ENCODE measurements at places on chromosomes 1 and 21. TPM values are rescaled to one million over a fixed set of nuclear protein-coding genes. Genes with fewer than 3 reads are reported as not detected.
A peak's percentile ranks its signal among the peaks of the same experiment; 100 is the strongest.

Gene SPRR2E
- not detected for total RNA-seq

Gene S100A1
- total RNA-seq, result not detected

Gene CORT
- not detected for total RNA-seq

GRCh38 chr1:15106608-15107007 is 46.9 kb upstream of the TMEM51 start:
- DNase-seq, result no peak
- H3K36me3 ChIP-seq, result no peaks in the 10 kb centered on the region
- H3K4me3 ChIP-seq, result no peak overlapping the region
- no peaks in the 10 kb centered on the region for H3K27me3 ChIP-seq
- no peak overlapping the region for H3K27ac ChIP-seq

DNA sequence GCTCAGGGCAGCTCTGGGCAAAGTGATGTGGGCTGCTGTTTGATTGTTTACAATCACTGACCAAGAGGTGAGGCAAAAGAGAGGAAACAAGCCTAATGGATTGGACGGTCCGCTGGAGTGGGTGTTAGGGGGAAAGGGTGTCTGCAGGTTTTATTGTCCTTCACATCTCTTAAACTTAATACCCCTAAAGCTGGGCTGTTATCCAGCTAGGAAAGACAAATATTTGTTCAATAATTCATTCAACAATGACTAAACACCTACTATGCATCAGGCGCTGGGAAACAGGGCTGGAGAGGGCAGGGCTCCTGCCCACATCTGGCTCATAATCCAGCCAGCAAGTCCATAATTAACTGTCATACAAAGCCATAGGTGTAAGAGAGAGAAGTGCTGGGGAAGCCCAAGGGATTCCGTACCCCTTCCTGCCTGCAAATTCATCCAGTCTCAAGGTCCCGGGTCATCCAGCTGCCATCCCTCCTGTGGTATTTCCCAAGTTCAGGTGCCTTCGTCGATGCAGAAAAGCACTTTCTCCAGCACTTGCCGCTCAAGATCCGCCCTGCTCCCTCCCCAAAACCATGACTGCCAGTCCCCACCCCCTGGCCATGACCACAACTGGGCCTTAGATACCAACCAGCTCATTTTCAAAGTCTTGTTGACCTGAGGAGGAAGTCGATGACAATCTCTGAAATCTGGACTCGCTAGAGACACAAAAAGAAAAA is 10.7 kb downstream of the TMEM63A start:
- H3K27ac ChIP-seq, result no peak overlapping the region
- H3K27me3 ChIP-seq, result no peaks in the 10 kb centered on the region
- no peak overlapping the region for H3K4me3 ChIP-seq
- no peaks in the 10 kb centered on the region for H3K4me1 ChIP-seq

DNA sequence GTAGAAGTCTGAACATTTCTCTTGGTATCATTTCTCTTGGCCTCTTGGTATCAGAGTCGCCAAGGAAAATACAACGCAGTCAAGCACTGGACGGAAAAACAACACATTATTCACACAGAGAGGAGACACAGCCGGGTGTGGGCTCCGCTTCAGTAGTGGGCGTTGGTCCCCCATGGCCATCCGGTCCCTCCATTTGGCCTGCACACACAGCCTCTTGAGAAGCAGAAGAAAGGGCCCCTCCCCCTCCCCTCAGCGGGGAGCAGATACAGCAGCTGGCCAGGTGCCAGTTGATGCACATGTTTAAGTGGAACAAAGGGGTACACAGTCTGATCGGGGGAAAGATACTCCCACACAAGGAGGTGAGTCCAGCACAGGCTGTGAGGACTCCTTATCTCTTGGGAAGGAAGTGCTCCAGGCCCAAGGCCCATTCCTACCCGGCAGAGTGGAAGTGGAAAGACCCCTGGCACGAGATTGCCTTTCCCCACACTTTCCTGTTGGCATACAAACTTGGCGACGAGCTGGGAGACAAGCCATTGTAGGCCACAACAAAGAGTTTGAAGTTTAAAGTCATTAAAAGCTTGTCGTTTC is 311.3 kb downstream of the FAM72C start:
- no peaks in the 10 kb centered on the region for H3K36me3 ChIP-seq
- no peak for DNase-seq
- H3K4me3 ChIP-seq, result no peak overlapping the region
- no peaks in the 10 kb centered on the region for H3K27me3 ChIP-seq

- H3K27ac ChIP-seq, result no peak overlapping the region
- no peak overlapping the region for H3K4me3 ChIP-seq
- no peaks in the 10 kb centered on the region for H3K27me3 ChIP-seq
- H3K36me3 ChIP-seq, result no peaks in the 10 kb centered on the region
Measured at GRCh38 chr1:1721201-1721600, 3.0 kb downstream of the CDK11A start.

DNA sequence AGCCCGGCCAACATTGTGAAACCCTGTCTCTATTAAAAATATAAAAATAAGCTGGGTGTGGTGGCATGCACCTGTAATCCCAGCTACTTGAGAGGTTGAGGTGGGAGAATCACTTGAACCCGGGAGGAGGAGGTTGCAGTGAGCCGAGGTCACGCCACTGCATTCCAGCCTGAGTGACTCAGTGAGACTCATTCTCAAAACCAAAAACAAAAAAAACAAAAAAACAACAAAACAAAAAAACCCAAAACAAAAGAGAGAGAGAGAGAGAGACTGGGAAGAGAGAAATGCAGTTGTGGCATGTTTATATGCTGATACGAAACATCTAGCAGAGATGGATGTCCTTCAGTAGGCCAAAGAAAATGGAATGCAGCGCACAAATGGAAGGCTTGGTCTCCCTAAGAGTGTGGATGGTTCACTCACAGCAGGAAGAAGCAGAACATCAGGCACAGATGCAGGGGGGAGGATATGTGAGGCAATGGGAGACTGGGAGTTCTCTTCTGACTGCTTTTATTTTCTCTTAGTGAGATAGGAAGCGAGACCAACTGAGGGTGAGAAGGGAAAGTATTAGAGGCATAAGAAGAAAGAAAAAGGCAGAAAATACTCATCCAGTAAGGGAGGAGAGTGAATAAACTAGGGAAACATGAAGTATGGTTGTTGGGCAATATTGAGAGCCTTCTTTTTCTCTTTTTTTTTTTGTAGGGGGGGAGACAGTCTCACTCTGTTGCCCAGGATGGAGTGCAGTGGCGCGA is 16.0 kb downstream of the THEM4 start:
- no peak overlapping the region for H3K4me3 ChIP-seq
- no peak overlapping the region for H3K27ac ChIP-seq
- H3K36me3 ChIP-seq, result peaks cover 21% of the 10 kb centered on the region
- H3K4me1 ChIP-seq, result no peaks in the 10 kb centered on the region

- no peak for DNase-seq
- H3K27ac ChIP-seq, result no peak overlapping the region
- H3K4me3 ChIP-seq, result no peak overlapping the region
- H3K4me1 ChIP-seq, result no peaks in the 10 kb centered on the region
Measured at GRCh38 chr1:208270651-208271141, 26.5 kb upstream of the PLXNA2 start.

DNA sequence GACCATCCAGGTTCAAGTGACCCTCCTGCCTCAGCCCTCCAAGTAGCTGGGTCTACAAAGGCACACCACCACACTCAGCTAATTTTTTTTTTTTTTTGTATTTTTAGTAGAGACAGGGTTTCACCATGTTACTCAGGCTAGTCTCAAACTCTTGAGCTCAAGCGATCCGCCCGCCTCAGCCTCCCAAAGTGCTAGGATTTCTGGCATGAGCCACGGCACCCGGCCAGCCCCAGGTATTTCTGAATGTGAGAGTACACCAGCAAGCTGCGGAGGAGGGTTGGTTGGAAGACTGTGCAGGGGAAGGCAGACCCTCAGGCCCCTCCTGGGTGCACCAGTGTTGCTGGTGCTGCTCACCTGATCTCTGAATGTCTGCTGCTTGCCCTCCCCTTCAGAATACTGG is 33.1 kb upstream of the SIM2 start:
- H3K27ac ChIP-seq, result no peak overlapping the region
- no peaks in the 10 kb centered on the region for H3K4me1 ChIP-seq
- no peaks in the 10 kb centered on the region for H3K36me3 ChIP-seq

- no peak for DNase-seq
- H3K4me3 ChIP-seq, result no peak overlapping the region
- no peaks in the 10 kb centered on the region for H3K4me1 ChIP-seq
- no peak overlapping the region for H3K27ac ChIP-seq
- no peaks in the 10 kb centered on the region for H3K36me3 ChIP-seq
Measured at GRCh38 chr1:3659093-3659492, 6.8 kb downstream of the TP73 start.

- no peaks in the 10 kb centered on the region for H3K36me3 ChIP-seq
- H3K4me1 ChIP-seq, result no peaks in the 10 kb centered on the region
- no peak overlapping the region for H3K27ac ChIP-seq
- no peak overlapping the region for H3K4me3 ChIP-seq
- no peaks in the 10 kb centered on the region for H3K27me3 ChIP-seq
Measured at GRCh38 chr1:78146205-78146771, 100.5 kb downstream of the GIPC2 start.

GRCh38 chr1:184577319-184577718 is 177.3 kb downstream of the EDEM3 start:
- H3K27me3 ChIP-seq, result no peaks in the 10 kb centered on the region
- H3K36me3 ChIP-seq, result no peaks in the 10 kb centered on the region

- H3K27me3 ChIP-seq, result no peaks in the 10 kb centered on the region
- H3K36me3 ChIP-seq, result no peaks in the 10 kb centered on the region
- H3K27ac ChIP-seq, result no peak overlapping the region
- DNase-seq, result no peak
Measured at GRCh38 chr1:181936269-181936668, 125.2 kb downstream of the ZNF648 start.

DNA sequence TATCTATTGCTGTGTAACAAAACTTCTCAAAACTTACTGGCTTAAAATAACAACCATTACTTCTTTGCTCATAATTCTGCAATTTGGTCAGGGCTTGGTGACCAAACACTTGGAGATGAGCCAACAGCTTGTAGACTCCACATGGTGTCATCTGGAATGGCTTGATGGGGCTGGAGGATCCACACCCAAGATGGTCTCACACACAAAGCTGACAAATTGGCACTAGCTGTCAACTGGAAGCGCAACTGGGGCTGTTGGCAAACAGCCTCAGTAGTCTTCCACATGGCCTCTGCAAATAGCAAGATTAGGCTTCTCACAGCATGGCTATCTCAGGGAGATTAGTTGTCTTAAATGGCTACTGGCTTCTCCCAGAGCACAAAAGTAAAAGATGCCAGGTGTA is 27.1 kb upstream of the MTF2 start:
- no peaks in the 10 kb centered on the region for H3K27me3 ChIP-seq
- no peak overlapping the region for H3K4me3 ChIP-seq
- H3K36me3 ChIP-seq, result no peaks in the 10 kb centered on the region
- H3K27ac ChIP-seq, result no peak overlapping the region
- DNase-seq, result no peak

DNA sequence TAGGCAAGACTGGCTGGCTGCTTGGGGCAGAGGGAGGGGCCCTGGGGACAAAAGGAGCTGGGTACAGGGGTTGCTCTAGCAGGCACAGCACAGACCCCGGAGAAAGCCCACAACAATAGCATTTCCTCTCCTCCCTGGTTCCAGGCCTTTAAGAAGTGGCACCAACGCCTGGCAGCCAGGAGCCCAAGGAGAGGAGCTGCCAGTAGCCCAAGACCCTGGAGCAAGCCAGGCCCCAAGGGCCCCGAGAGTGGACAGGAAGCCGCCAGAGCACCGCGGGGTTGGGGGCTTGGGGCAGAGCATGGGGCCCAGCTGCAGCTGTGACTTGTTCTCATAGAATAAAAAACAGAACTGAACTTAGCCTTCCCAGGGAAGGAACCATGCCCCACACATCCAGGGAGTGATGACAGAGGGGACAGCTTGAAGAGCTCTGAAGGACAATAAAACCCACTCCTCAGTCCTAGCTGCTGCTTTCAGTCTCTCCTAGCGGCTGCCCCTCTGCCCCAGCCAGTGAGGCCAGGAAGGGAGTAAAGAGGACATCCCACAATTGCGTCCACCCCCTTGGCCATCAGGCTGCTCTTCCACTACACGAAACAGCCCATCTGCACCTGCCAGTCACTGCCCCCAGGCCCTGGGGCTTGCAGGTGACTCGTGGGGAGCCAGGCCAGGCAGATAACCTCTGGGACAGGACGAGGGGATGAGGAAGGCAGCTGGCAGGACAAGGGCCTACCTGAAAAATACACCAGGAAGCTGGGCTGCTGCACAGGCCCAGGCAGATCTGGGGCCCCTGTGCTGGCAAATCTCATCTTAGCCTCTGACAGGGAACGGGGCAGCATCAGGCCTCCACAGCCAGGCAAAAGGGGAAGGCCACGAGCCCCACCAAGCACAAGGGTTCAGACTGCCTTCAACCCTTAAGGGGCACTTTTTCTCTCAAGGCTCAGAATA is 16.4 kb downstream of the MTHFR start:
- H3K4me3 ChIP-seq, result no peak overlapping the region
- no peaks in the 10 kb centered on the region for H3K27me3 ChIP-seq
- peak overlapping the region; percentile 95 for H3K27ac ChIP-seq
- DNase-seq, result no peak
- peaks cover 47% of the 10 kb centered on the region for H3K4me1 ChIP-seq
- H3K36me3 ChIP-seq, result peaks cover 39% of the 10 kb centered on the region

DNA sequence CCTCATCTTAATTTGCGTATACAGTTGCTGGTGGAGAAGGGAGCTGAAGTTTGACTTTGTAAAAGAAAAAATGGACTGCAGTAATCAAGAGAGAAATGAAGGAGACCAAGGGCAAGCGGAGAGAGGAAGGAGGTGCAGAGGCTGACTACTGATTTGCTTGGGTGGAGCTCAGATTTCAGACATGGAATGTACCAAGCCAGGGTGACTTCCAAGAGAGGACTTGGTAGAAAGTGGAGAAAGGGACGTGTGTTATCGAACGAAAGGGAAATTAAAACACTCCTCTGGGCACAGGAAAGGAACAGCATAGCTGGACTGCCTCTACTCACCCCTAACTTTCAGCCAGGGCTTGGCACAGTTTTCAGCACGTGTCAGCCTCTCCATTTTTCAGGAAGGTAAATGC is 15.1 kb upstream of the HEATR1 start:
- no peak overlapping the region for H3K27ac ChIP-seq
- H3K4me1 ChIP-seq, result no peaks in the 10 kb centered on the region
- DNase-seq, result no peak
- H3K27me3 ChIP-seq, result peaks cover 4% of the 10 kb centered on the region
- no peak overlapping the region for H3K4me3 ChIP-seq

DNA sequence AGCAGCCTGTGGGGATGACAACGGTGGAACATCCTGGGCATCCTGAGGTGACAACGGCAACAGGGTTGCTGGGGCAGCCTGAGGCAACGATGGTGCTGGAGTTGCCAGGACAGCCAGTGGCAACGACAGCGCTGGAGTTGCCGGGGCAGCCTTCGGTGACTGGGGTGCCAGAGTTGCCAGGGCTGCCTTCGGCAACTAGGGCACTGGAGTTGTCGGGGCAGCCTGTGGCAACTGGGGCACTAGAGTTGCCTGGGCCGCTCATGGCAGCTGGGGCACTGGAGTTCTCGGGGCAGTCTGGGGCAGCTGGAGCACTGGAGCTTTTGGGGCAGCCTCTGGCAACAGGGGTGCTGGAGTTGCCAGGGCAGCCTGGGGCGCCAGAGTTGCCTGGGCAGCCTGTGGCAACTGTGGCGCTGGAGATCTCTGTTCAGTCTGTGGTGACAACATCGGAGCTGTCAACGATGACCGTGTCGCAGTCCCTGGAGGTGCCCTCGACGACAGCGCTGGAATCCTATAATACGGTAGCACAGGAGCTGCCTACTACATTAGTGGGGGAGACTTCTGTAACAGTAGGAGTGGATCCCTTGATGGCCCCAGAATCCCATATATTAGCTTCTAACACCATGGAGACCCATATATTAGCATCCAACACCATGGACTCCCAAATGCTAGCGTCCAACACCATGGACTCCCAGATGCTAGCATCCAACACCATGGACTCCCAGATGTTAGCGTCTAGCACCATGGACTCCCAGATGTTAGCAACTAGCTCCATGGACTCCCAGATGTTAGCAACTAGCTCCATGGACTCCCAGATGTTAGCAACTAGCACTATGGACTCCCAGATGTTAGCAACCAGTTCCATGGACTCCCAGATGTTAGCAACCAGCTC is 8.2 kb downstream of the SON start:
- DNase-seq, result no peak
- H3K27me3 ChIP-seq, result no peaks in the 10 kb centered on the region
- no peak overlapping the region for H3K4me3 ChIP-seq
- no peak overlapping the region for H3K27ac ChIP-seq
- peaks cover 3% of the 10 kb centered on the region for H3K4me1 ChIP-seq

Measured in adrenal gland (tissue), 19 donors.